NCI-H1417 (cell line): ENCODE measurements at places on chromosomes 16 and 17.

DNA sequence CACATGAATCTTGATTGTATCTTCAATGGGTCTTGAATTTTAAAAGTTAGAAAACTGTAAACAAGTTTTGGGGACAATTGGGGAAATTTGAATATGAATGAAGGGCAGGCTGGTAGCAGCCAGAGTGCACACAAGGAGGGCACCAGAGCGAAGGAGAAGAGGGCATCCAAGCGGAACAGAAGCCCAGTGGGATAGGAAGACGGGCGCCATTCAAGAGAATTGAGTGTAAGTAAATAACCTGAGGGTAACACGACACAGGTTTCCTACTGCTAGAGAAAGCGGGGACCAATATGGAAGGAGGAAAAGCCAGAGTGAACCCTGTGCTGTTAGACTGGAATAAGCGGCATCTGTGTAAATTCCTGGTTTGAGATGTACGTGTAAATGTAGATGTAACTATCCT, 115.1 kb upstream of the CCL2 start:
- no peak for DNase-seq

DNA sequence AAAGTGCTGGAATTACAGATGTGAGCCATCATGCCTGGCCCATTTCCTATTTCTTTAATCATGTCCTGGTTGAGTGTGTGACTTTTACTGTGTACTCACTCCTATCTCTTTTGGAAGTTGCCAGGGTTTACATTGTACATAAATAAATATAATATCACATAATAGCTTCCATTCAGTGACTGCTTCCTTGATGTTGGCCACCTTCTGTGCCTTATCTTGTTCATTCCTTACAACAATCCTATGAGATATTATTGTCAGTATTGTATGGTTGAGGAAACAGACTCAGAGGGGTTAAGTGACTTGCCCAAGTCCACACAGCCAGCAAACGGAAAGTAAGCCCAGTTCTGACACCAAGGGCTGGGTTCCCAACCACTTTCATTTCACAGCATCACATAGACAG, 16.9 kb downstream of the TMC5 start:
- no peak for DNase-seq

DNA sequence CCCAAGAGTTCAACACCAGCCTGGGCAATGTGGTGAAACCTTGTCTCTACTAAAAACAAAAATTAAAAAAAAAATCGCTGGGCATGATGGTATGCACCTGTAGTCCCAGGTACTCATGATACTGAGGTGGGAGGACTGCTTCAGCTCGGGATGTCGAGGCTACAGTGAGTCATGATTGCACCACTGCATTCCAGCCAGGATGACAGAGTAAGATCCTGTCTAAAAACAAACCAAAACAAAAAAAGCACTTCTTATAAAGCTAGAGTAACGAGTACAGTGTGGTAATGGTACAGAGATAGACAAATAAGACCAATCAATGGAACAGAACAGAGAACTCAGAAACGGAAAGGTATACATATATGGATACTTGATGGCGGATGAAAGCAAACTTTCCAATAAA, 4.4 kb downstream of the NSMCE1 start:
- no peak for DNase-seq

DNA sequence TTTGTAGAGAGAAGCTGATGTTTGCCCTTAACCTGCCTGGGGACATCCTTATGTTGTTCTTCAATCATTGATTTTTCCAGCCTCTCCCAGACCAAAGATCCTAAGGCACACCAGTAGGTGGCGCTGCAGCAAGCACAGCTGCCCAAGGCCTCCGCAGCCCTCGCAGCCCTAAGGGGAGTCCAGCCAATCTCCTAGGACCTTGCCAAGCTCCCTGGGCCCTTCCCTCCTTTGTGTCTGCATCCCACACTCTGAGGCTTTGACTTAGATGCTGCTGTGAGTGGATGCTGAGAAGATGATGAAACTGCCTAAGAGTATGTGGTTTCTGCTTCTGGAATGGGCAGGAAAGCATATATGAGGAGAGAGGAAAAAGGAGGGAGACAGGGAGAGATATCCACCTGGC, 47.1 kb downstream of the SPACA3 start:
- peak; percentile 63 for DNase-seq

DNA sequence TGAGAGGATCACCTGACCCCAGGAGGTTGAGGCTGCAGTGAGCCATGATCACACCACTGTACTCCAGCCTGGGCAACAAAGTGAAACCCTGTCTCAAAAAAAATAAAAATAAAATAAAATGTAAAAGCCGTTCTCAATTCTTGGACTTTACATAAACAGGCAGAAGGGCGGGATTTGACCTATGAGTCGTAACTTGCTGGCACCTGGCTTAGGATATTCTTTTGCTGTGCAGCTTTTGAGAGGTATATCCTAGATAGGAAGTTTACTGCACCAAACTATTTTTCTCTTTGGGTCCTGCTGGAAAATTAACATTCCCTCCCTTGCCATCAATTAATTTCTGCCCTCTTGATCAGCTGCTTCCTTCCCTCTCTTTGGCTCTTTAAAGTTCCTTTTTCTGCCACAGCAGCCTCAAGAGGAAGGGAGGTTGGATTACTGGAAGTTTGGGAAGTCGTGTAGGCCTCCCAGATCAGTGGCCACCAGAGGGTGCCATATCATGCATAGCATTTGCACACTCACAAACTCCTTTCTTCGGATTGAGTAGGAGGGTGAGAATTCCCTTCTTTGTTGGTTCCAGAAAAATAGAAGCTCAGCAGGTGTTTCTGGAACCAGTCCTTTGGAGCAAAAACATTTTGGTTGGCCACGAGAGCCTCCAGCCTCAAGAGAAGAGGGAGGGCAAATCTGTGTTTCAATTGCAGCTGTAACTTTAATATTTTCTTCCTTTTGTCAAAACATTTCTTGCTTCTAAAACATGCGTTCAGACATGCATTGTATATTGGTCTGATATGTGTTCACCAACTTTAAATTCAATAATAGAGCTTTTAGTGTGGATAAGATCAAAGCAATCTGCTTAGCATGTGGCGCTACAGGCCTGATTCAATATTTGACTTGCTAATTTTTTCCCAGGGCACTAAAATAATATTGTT, 147.3 kb downstream of the CCDC182 start:
- peak; percentile 65 for DNase-seq

- DNase-seq: no peak
These were observed 1.5 kb downstream of the ALOXE3 start for GRCh38 chr17:8116776-8117175.

DNA sequence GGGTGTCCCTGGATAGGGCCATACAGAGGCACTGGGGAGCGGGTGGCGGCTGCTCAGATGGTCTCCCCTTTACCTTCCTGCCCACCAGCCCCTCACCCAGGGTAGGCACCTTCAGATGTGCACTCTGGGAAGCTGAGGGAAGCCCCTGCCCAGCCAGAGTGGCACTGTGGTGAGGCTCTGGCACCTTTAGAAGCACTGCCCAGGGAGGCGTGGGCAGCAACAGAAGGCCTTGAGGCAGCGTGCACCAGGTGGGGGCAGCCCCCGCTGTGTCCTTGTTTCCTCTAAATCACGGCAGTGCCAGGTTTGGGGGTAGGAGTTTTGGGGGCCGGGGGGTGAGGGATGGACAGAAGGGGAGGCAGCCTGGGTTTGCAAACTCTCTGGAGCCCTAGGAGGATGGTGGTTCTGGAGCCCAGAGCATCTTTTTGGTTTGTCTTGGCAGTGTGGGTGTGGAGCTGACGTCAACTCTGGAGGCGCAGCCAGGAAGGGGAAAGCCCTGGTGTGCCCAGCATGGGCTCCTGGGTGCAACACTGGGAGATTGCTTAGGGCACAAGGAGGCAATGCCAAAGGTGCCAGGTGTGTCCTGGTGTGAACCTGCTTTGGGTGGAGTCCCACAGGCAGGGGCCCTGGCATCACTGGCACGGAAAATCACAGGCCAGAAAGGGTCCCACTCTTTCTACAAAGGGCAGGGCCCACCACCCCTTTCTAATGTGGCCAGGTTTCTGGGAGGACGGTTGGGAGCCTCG, 23.1 kb upstream of the CDC42EP4 start:
- DNase-seq: no peak

GRCh38 chr17:65194670-65195334, 57.6 kb downstream of the RGS9 start:
- no peak for DNase-seq

DNA sequence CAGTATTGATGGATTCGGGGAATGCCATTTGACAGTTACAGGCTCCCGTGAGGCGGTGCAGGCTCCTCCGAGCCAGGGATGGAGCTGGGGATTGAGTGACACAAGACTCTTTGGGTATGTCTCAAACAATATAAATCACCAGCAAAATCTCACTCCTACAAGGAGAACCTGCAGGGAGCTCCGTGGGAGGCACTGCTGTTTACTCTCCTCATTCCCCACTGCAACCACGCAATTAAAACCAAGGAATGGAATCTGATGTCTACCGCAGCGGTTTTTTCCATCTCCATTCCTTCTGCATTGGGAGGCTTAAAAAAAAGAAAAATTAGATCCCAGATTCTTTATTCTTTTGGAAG, 157.9 kb downstream of the WWOX start:
- no peak for DNase-seq

- DNase-seq: peak; percentile 14
These were observed 16.7 kb downstream of the HSD11B2 start for GRCh38 chr16:67447508-67448076.

- no peak for DNase-seq
These were observed 227.1 kb upstream of the ZFHX3 start for GRCh38 chr16:73275024-73275423.

DNA sequence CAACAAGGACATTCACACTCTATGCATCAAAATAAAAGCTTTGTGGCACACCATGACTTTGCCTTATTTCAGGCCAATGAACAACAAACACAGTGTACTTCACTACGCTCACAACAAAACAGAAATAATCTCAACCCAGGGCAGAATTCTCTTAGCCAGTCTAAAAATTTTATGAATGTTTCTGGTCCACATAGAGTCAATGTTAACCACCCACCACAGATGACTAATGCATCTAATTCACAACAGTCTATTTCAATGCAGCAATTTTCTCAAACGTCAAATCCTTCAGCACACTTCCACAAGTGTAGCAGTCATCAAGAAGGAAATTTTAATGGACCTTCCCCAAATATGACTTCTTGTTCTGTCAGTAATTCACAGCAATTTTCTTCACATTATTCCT, 101.7 kb downstream of the CHD9 start:
- no peak for DNase-seq

- DNase-seq: no peak
These were observed 12.4 kb downstream of the ZG16B start for GRCh38 chr16:2842340-2843000.

DNA sequence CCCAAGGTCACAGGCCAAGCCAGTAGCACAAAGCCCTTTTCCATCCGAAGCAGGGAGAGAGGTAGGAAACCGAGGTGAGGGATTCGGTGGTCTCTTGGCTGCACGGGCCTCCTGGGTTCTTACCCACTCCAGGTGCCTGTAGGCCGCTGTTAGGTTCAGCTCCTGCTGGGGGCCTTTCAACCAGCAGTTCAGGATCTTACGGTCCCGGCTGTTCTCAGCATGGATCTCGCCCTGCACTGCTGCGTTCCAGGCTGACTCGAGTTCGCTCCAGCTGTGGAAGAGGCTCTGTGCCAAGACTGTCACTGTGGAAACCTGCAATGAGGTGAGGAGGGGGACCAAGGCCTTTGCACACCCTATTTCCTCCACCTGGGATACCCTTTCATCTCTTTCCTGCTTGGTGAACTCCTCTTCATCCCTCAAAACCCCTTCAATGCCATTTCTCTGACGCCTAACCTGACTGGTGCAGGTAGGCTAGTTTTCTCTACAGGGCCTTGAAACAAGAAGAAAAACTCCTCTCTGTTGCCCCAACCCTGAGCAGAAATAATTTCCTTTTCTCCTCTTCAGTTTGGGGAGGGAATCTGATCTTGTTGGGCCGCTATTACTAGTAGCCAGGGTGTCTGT, 103.6 kb downstream of the RMI2 start:
- no peak for DNase-seq
